ENCODE measurements at places on chromosomes 6 and 20. TPM values are rescaled to one million over a fixed set of nuclear protein-coding genes. Genes with fewer than 3 reads are reported as not detected.

The SCUBE3 gene
- polyA plus RNA-seq, result 0.13 TPM

The SYNDIG1 gene
- 1.9 TPM for polyA plus RNA-seq

DNA sequence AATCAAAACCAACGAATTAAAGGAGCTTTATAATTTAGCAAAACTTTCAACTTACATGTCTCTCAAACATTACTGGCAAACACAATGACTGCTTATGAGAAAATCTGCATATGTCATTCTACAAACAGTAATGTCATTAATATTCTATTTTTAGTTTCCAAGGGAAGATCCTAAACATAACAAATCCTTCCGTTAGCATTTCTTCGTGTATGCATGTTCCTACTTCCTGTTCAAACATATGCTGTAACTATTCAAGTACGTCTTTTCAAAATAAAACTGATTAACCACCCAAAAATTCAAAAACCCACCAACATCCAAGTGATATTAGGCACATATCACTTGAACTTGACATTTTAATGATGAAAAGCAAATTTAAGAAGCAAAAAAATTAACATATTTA, 131.3 kb downstream of the HACE1 start:
- DNase-seq, result no peak

The C6orf15 gene
- not detected for polyA plus RNA-seq

DNA sequence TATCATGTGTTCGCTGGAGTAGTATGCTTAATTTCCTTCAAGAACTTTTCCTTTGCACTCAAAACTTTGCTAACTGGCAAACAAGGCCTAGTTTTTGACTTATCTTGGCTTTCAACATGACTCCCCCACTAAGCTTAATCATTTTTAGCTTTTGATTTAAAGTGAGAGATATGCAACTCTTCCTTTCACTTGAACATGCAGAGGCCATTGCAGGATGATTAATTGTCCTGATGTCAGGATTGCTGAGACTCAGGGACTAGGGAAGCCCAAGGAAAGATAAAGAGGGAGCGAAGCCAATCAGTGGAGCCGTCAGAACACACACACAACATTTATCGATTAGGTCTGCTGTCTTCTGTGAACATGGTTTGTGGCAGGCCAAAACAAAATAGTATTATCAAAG, 491.4 kb downstream of the CBLN4 start:
- no peak for DNase-seq

The EGFL8 gene
- 3.1 TPM for polyA plus RNA-seq

DNA sequence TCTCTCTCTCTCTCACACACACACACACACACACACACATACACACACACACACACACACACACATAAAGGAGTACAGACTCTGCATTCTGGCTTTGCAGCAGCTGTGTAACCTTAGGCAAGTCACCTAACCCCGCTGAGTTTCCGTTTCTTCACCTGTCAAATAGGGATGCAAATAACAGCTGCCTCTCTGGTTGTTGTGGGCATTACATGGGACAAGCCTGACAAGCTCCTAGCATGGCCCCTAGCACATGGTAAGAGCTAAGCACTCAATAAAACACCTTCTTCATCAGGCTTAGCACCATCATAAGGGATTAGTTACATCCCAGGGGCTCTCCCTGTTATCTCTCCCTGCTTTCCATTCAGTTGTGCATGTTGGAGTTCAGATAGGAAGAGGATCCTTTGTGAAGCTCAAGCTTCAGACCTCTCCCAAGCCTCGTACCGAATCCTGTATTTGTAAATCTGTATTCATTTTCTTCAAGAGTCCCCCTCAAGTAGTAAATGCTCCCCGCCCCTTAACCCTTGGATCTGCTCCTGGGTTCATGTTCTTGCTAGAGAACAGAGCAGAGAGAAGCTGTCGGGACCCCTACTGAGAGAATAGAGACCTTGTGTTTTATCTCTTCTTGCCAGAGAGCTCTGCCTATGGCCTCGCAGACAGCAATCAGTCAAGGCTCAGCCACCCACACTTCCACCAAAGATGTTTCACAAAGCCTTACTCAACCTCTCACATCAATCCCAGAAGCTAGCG, 2.2 kb downstream of the SLC13A3 start:
- DNase-seq, result no peak

The ADGRF4 gene
- 5.8 TPM for polyA plus RNA-seq

GRCh38 chr20:3797592-3798372, 1.7 kb downstream of the CDC25B start:
- no peak for DNase-seq

The CLDN20 gene
- polyA plus RNA-seq, result not detected

GRCh38 chr20:54643761-54644160, 168.4 kb downstream of the DOK5 start:
- DNase-seq, result no peak

DNA sequence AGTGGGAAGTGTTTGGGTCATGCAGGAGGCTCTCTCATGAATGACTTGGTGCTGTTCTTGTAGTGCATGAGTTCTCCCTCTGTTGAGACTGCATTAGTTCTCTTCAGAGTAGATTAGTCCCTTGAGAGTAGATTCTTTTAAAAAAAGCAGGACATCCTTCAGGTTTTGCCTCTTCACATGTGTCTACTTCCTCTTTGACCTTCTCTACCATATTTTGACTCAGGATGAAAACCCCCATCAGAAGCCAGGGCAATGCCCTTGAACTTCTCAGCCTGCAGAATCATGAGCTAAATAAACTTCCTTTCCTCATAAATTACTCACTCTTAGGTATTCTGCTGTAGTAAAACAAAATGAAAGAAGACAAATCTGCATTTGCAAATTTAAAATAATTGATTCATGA, 170.3 kb downstream of the CD109 start:
- DNase-seq, result no peak

- DNase-seq, result no peak
Measured at GRCh38 chr6:18036781-18037180, 49.3 kb upstream of the KIF13A start.

DNA sequence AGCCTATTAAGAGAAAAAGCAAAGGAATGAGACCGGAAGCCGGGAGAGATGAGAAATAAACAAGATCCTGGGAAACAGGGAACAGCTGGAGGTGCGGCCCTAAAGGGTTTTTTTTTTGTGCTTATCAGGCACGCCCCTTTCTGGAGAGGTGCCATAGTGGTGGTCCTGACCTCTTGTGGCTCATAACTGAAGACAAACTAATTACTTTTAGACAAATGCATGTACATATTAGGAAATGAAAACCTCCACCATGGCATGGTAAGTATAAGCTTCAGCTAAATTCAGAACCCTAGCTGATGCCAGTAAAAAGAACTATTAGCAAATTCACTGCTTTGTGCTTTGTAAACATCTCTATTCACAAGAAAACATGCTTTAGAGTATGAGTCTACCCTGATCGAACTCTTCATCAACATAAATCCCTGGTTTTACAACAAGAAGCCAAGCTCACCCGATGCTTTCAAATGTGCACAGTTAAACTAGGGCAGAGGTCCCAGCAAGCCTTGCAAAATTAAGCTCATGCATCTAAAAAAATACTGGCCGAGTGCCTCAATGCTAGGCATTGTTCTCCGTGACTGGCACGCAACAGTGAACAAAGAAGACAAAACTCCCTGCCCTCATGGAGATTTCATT, 96.4 kb upstream of the MRPS10 start:
- DNase-seq, result no peak

The FAM83C gene
- polyA plus RNA-seq, result not detected

GRCh38 chr6:2030682-2031244, 214.6 kb downstream of the GMDS start:
- DNase-seq, result no peak

DNA sequence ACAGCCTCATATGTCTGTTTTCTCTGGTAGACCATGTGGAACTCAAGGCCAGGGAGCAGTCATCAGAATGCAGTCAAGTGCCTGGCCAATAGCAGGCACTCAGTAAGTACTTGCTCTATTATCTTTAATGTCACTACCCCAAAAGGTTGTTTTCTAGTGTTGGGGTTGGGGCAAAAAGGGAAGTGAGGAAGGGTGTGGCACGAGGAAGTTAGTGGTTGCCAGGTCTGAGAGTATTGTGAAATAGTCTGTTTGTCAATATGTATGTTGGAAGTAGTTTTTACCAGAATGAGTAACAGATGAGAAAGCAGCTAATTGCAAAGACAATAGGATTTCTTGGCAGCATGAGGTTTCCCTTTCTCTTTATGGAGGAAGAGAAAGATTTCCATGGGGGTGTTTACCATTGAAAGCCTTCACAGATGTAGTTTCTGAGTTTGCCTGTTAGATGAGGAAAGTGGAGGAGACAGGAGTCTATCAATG, 59.5 kb upstream of the ARMH2 start:
- DNase-seq, result no peak

DNA sequence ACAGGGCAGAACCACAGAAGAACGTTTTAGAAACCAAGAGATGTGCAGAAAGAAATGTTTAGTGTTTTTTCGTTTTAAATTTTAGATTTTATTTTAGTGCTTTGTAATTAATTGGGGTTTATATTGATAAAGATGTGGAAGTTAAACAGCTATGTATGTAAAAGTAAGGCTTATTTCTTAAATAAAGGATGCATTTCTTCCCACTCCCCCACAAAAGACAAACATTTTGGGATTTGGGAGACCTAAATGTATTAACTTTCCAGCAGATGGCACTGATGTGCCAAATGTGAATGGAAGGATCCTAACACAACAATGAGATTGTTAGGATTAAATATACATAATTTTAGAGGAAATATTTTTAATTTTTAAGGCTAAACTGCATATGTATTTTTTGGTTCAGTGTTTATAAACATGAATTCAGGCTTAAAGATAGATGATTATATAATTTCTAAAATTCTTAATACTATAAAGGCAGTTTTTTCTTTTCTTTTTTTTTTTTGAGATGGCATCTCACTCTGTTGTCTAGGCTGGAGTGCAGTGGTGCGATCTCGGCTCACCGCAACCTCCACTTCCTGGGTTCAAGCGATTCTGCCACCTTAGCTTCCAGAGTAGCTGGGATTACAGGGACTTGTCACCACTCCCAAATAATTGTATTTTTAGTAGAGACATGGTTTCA, 12.0 kb downstream of the PFDN4 start:
- peak; percentile 60 for DNase-seq

The TRIM15 gene
- 0.09 TPM for polyA plus RNA-seq

The CDH22 gene
- polyA plus RNA-seq, result 0.03 TPM

The SLC35F1 gene
- polyA plus RNA-seq, result 0.03 TPM

- no peak for DNase-seq
Measured at GRCh38 chr6:133697666-133698065, 191.2 kb upstream of the TCF21 start.

DNA sequence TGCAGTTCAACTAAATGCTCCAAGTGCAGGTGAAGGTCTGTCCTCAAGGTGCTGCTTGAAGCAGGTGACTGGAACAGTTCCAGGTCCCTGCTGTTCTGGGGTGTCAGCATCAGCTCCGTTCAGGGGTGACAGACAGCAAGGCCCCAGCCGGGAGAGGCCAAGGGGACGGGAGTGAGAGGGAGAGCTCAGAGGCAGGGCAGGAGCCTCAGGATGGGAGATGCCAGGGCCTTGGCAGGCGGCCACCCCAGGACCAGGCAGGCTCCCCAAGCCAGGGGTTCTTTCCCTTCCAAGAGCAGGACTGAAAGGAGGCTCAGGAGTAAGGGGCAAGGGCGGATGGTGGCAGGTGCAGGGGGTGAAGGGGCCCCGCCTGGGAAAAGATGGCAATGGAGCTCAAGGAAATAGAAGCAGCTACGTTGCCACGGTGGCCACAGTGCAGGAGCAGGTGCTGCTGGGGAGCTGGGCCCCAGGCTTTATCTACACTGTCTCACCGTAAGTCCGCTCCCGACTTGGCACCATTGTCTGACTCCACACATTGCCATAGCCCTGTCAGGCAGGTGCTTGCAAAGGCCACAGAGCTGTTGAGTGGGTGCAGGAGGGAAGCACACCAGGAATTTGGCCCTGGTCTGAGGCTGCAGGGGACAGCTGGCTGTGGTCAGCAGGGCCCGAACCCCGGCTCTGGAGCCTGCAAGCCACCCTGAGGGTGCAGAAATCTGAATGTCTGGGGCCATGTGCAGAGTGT, 43.1 kb downstream of the ERMARD start:
- DNase-seq, result no peak

The ADGB gene
- polyA plus RNA-seq, result not detected

DNA sequence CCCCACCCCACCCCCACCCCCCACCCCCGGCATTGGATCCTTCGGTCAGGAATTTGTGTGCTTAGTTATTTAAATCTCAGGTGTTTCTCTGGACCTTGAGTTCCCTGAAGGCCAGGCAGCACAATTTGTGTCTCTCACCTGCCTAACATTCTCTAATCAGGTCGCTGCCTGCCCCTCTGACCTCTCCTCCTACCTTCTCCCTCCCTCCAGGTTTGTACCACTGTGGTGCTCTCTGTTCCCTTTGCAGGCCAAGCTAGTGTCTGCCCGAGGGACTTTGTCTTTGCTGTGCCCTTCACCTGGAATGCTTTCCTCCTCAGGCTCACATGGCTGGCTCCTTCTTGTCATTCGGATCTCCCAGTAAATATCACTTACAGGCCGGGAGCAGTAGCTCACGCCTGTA, 131.4 kb upstream of the SLC2A12 start:
- no peak for DNase-seq

- no peak for DNase-seq
Measured at GRCh38 chr6:29925727-29926412, 16.5 kb upstream of the HLA-A start.

DNA sequence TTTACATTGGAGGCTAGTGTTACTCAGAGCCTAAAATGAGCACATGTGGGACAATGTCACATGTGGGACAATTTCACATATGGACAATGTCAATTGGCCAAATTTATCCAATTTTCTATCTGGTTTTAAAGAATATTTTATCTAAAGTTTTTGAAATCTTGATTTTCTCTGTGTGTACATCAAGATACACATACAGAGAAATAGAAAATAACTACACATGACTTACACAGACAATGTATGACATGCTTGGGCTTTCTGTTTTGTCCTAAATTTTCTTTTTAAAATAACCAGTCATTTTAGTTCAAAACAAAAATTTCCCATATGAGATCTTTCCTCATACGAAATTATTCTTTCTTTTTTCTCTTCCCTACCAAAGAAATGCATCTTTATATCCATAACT, 24.6 kb downstream of the GGTLC1 start:
- DNase-seq, result no peak

GRCh38 chr20:9903048-9903655, 64.3 kb upstream of the PAK5 start:
- peak; percentile 29 for DNase-seq

Data from A549 (cell line).